ENCODE measurements at places on chromosomes 12 and 14.

DNA sequence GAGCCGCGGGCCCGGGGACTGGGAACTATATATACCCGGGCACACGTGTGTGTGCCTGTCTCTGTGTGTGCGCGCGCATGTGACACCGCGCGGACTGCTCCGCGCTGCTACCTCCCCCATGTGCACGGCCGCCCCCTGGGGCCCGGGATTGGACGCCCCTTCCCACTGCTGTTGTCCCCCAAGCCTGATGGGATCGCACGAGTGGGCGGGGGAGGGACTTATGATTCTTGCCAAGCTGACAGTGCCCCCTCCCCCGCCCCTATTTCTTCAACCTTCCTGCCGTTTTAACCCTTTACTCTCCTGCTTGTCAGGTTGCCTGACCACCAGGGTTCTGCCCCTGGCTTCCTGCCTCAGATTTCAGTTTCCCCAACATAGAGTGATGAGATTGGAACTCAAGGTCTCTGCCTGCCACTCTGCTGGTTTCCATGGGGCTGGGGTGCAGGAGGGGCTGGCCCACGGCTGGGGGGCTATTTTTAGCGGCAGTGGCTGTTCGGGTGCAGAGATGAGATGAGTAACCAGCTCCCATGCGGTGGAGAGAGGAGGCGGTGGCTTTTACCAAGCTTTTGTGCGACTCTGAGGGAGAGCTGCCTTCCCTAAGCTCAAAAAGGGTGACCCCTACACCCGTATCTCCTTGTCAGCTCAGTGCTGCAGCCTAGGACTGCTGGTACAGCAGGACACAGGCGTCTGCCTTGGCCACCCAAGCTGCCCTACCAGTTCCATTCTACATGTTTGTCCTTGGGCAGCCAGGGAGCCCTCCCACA, at the start of gene DDN:
Gene DDN (minus strand): TSS at position 5 of the 761 bp plus-strand sequence. CDS start 88 bp downstream, outside the sequence.
- no peak for DNase-seq

GRCh38 chr14:59150990-59151389, 37.5 kb upstream of the DAAM1 start:
- DNase-seq, result no peak

DNA sequence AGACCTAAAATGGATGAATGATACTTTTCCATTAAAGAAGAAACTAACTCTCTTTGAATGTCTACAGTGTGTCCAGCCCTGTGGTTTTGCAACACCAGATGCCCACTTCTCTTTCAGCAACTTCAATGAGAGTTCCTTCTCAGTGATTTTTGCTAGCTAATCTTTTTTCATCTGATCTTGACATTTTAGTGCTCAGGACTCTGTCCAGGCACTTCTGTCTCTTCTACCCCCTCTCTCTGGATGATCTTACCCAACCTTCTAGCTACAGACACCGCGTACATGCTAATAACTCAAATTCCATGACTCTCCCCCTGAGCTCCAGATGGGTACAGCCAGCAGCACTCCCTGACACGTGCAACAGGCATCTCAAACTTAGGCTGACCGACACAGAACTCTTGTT, 161.1 kb upstream of the FOXN3 start:
- no peak for DNase-seq

GRCh38 chr14:39576736-39577135, 144.5 kb upstream of the FBXO33 start:
- DNase-seq, result no peak

DNA sequence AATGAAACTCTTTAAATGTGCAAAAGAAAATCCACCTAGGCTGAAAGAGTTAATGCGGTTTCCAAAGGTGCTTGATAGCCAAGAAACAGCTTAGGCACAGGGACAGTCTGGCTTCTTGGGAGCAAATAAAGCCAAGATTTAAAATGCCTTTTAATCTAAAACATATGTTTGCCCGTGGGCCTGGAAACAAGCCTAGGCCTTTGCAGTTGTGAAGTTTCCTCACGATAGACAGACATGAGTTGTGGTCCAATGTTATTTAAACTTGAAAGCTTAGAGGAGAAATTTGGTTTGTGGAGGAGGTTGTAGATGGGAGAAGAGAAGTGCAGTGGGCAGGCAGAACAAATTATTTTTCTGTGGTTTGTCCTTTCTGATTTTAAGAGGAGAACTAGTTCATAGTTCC, 29.8 kb downstream of the PROX2 start:
- DNase-seq, result no peak

GRCh38 chr14:58476320-58476719, 48.8 kb downstream of the KIAA0586 start:
- DNase-seq, result no peak

Data from heart left ventricle (tissue), 16 donors.